ENCODE measurements at places on chromosomes 3 and 15. TPM values are rescaled to one million over a fixed set of nuclear protein-coding genes. Genes with fewer than 3 reads are reported as not detected.

DNA sequence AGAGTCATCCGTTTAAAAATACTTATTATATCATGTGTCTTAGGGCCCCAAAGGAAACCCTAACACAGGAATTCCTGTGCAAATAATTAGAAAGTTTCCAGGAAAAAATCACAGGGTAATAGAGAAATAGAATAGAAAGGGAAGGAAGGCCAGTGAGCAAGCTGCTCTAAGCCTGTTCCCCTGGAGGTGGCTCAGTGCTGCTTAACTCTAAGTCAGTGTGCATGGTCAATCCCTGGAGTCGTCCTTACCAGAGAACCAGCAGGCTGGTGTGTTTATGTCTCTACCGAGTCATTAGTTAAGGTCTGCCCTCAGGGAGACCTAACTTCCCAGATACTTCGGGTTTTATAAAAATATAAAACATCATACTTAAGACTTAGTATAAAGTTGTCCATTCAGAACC, 21.0 kb upstream of the MCF2L2 start:
- no peak for DNase-seq

GRCh38 chr3:156323466-156323865, 203.1 kb downstream of the KCNAB1 start:
- no peak for DNase-seq

DNA sequence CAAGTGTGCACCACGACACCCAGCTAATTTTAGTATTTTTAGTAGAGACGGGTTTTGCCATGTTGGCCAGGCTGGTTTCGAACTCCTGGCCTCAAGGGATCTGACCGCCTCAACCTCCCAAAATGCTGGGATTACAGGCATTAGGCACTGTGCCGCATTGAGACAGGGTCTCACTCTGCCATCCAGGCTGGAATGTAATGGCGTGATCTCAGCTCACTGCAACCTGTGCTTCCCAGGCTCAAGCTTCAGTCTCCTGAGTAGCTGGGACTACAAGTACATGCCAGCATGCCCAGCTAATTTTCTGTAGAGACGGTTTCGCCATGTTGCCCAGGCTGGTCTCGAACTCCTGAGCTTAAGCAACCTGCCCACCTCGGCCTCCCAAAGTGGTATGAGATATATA, 51.6 kb downstream of the ACAD9 start:
- no peak for DNase-seq

- no peak for DNase-seq
Measured at GRCh38 chr15:87263871-87264270, 992.7 kb downstream of the NTRK3 start.

The SLC24A5 gene
- total RNA-seq = not detected

The BFSP2 gene
- not detected for total RNA-seq

The IL17RE gene
- total RNA-seq = 2.8 TPM

The RLBP1 gene
- total RNA-seq = 4.8 TPM

The CCDC54 gene
- 0.62 TPM for total RNA-seq

- peak; percentile 69 for DNase-seq
Measured at GRCh38 chr15:90201130-90201943, at the start of gene SEMA4B. Gene SEMA4B (plus strand): TSS chr15:90201330. CDS start chr15:90201579, 249 bp downstream.

GRCh38 chr3:44047796-44048195, 193.9 kb upstream of the TOPAZ1 start:
- no peak for DNase-seq

The TXNRD3 gene
- total RNA-seq = 12.3 TPM

GRCh38 chr15:52464478-52464877, 64.2 kb downstream of the MYO5A start:
- no peak for DNase-seq

- DNase-seq = no peak
Measured at GRCh38 chr15:71456362-71456761, 341.1 kb downstream of the THSD4 start.
